ENCODE measurements at places on chromosomes 2 and 18.
A peak's percentile ranks its signal among the peaks of the same experiment; 100 is the strongest.

DNA sequence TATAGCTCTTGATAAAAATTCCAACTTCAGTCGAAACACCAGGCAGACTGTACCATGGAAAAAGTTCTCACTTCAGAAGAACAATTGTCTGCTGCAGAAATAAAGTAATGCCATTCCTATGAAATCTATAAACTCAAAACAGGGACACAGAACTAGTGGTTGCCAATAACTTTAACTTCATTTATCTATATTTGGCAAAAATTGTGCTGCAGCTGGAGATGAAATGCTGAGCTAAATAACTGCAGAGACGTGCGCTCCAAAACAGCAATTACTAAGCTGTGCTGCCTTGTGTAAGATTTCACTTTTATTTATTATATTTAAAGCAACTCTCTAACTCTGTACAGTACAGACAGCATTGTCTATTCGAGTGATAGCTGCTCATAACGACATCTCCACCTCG, 540.1 kb upstream of the ID2 start:
- no peak for DNase-seq

DNA sequence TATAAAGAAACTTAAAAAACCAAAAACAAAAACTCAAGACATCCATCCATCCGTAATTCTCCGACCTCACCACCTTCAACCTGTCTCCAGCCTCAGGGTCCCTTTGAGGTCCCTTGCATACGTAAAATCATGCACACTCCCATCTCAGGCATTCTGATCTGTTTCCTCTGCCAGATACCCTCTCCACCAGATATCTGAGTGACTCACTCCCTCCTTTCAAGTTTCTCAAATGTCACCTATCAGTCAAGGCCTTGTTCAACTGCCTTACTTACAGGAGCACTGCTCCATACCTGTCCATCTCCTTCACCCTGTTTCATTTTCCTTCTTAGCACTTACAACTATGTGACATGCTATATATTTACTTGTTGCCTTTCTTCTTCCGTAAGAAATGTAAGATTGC, 369.3 kb downstream of the NBAS start:
- no peak for DNase-seq

DNA sequence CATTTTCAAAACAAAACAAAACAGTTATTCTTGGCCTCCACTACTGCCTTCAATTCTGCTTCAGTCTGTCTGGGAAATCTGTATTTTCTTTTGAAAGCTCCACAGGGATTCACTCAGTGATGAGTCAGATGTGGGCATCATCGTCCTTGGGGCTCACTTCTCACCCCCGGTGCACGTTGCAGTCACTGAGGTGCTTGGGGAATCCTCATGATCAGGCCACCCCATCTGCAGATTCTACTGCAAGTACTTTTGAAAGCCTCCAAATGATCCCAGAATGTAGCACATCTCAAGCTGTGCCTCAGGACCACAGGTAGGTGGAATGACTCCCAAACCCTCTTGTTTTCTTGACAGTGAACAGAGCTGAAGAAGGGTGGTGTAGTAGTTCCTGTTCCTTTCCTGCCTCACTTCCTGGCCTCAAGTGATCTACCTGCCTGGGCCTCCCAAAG, 34.3 kb downstream of the LPIN2 start:
- peak; percentile 32 for DNase-seq

DNA sequence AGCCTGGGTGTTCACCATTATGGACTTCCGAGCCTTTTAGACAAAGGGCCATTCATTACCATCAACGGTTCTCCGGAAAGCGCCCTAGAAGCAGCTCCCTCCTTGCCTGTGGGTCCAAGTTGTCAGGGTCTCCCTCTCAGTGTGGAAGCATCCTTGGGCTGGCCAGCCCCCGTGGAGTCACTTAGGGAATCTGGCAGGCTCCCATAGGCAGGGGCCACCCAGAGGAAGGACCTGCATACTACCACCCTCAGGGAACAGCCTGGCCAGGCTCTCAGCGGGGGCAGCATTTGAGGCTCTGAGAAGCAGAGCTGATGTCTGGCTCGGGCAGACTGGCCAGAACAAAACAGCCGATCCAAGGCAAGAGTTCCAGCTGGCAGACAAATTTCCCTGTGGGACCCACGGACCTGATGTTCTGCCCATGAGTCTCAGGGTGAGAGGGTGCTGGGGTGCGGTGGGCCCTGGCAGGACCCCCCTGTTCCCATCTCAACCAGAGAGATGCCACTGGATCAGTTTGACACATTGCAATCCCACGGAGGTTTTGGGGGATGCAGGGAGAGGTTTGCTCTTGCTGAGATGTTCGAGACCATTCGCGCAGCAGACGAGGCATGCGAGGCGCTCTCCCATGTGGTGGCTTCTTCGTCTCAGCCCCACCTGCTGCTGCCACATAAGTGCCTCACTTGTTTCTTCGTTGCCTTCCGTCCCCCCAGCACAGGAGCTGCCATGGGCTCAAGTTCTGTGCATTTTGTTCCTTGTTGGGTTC, 56.9 kb downstream of the ACKR3 start:
- no peak for DNase-seq

- DNase-seq, result no peak
Measured at GRCh38 chr18:59623456-59624368, 73.5 kb downstream of the CCBE1 start.

- DNase-seq, result no peak
Measured at GRCh38 chr18:74477771-74478170, 18.4 kb upstream of the CNDP2 start.

DNA sequence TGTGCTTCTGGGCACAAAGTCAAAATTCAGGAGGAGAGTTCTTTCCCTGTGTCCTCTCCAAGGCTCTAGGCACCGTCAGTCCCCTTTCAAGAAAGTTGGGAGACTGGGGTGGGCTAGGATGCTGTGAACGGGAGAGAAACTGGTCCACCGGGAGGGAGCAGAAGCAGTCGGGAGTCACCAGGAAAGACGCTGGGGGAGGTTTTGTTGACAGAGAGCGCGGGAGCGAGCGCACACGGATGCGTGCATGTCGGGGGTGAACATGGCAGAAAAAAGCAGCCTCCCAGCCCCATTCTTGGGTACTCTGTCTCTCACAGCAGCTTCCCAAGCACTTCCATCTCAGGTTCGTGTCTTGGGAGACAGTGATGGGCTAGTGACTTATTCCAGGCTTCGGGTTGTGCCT, 97.1 kb upstream of the PXDN start:
- DNase-seq, result no peak

GRCh38 chr2:53939656-53940055, 31.1 kb downstream of the PSME4 start:
- no peak for DNase-seq

DNA sequence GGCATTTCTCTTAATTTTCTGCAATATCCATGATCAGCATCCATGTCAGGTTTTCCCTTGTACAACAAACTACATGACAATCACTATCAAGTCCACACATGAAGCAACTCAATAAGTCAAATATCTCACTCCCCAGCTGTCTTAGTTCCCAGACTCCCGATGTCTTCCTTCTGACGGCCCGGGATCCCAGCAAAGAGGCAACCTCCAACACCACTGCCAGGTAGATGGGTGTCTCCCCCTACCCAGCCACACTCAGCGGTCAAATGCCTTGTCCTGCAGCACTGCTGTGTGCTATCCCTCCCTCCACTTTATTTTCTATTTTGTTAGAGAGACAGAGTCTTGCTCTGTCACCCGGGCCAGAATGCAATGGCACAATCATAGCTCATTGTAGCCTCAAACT, 23.3 kb downstream of the TRABD2A start:
- no peak for DNase-seq

DNA sequence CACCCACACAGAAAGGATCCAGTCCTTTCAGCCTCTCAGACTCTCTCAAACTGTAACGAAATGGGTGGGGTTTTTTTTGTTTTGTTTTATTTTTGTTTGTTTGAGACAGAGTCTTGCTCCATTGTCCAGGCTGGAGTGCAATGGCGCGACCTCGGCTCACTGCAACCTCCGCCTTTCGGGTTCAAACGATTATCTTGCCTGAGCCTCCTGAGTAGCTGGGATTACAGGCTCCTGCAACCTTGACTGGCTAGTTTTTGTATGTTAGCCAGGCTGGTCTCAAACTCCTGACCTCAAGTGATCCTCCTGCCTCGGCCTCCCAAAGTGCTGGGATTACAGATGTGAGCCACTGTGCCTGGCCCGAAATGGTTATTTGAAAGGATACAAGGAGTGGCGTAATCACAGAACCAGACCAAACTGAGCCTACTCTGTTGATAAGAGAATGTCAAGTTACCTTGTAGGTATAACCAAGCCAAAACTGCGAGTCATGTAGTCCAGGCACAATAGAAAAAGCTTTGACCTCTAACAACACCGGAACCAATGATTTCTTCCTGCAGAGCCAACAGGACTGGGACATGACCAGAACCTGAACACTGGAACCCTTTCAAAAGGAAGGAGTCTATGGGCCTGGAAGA, 72.5 kb downstream of the NCAPH start:
- no peak for DNase-seq

GRCh38 chr2:30987566-30987965, 150.7 kb downstream of the GALNT14 start:
- no peak for DNase-seq

GRCh38 chr2:71798266-71799012, 345.1 kb downstream of the DYSF start:
- DNase-seq, result no peak

- DNase-seq, result no peak
Measured at GRCh38 chr18:58391231-58391825, 237.6 kb downstream of the ALPK2 start.

GRCh38 chr2:180553094-180553715, 427.2 kb upstream of the UBE2E3 start:
- DNase-seq, result no peak

DNA sequence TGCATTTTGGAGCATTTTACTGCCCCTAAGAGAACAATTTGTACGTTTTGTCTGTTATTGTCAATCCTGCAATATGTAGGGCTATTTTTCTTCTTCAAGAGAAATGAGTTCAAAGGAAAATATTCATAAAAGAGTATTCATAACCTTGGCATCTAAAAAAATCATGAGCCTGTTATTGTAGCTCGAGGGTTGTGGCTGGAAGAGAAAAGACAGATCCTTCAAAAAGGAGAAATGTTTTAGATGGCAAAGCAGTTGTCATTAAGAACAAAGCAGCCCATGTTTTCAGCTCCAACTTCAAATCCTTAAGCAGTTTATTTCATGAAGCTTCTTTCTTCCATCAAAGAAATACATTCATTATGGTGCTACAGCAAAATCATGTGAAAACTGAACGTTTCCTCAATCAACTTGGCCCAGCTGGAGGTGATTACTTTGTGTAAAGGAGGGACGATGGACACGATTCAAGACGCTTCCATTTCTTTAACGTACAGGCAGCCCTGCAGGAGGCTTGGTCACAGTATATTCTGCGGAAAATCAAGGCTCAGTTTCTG, 31.4 kb downstream of the QPCT start:
- DNase-seq, result no peak
